ENCODE measurements at places on chromosomes 7 and 10. TPM values are rescaled to one million over a fixed set of nuclear protein-coding genes. Genes with fewer than 3 reads are reported as not detected.

Gene MOGAT3
- not detected for total RNA-seq

Gene ACTL6B
- not detected for total RNA-seq

Gene ZNF479
- not detected for total RNA-seq

Gene DYDC2
- total RNA-seq = not detected

Gene TBX20
- not detected for total RNA-seq

Gene KCNMA1
- total RNA-seq = 38.5 TPM

Gene BRI3
- total RNA-seq = 45.2 TPM
